Uterus (tissue), 4 donors: ENCODE measurements at places on chromosomes 3 and 15. TPM values are rescaled to one million over a fixed set of nuclear protein-coding genes. Genes with fewer than 3 reads are reported as not detected.

The CCR2 gene
- 7.1 TPM for total RNA-seq

GRCh38 chr3:113409676-113410075 lies 31.6 kb downstream of the CFAP44 start:
- no peak for DNase-seq
- H3K4me3 ChIP-seq: no peak overlapping the region
- H3K36me3 ChIP-seq: no peaks in the 10 kb centered on the region
- no peak overlapping the region for H3K27ac ChIP-seq
- no peaks in the 10 kb centered on the region for H3K4me1 ChIP-seq

DNA sequence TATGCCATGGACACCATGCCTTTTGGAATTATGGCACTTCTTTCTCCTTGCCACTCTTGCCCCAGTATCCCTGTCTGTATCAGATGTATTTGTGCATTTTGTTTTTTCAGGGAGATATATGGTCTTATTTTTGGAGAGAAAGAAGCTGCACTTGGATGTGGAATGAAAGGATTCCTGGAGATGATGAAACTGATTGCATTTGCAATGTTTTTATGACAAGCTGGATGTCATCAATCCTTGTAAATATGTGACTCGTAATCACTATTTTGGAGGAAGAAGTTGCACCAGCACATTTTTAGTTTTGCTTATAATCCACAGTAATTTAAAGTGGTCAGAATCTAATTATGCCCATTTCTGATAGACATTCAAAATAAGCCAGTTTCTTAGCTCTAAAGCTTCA lies 165.0 kb downstream of the NR1D2 start:
- H3K27me3 ChIP-seq: no peaks in the 10 kb centered on the region
- H3K4me1 ChIP-seq: no peaks in the 10 kb centered on the region
- peak overlapping the region; percentile 14 for H3K27ac ChIP-seq

- no peaks in the 10 kb centered on the region for H3K36me3 ChIP-seq
- no peak for DNase-seq
- H3K4me3 ChIP-seq: no peak overlapping the region
- no peaks in the 10 kb centered on the region for H3K4me1 ChIP-seq
Measured at GRCh38 chr15:88321271-88321670, 64.7 kb upstream of the NTRK3 start.

DNA sequence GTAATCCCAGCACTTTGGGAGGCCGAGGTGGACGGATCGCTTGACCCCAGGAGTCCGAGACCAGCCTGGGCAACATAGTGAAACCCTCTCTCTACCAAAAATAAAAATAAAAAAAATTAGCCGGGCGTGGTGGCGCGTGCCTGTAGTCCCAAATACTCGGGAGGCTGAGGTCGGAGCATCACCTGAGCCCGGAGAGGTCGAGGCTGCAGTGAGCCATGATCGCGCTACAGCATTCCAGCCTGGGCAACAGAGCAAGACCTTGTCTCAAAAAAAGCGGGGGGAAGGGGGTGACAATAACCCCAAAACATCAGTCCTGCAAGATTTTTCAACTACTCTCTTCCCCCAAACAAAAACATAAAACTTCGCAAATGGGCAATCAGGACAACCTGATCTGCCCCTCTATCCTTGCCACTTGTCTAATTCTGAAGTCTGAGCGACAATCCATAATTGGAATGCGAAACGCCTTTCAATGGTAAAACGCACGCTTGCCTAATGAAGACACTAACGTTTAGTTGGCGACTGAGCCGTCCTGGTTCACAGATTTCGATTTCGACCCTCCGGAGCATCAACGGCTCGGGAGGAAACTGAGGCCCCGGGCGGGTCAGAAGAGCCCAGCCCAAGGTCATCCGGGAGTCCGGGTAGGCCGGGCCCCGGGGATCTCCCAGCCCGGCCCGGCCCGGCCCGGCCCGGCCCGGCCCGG lies 868 bp downstream of the BTBD1 start:
- H3K36me3 ChIP-seq: no peaks in the 10 kb centered on the region
- peak; percentile 17 for DNase-seq
- H3K27ac ChIP-seq: peak overlapping the region; percentile 86
- H3K27me3 ChIP-seq: no peaks in the 10 kb centered on the region
- H3K4me3 ChIP-seq: peak overlapping the region; percentile 39

The IL17RC gene
- total RNA-seq: 9.7 TPM

DNA sequence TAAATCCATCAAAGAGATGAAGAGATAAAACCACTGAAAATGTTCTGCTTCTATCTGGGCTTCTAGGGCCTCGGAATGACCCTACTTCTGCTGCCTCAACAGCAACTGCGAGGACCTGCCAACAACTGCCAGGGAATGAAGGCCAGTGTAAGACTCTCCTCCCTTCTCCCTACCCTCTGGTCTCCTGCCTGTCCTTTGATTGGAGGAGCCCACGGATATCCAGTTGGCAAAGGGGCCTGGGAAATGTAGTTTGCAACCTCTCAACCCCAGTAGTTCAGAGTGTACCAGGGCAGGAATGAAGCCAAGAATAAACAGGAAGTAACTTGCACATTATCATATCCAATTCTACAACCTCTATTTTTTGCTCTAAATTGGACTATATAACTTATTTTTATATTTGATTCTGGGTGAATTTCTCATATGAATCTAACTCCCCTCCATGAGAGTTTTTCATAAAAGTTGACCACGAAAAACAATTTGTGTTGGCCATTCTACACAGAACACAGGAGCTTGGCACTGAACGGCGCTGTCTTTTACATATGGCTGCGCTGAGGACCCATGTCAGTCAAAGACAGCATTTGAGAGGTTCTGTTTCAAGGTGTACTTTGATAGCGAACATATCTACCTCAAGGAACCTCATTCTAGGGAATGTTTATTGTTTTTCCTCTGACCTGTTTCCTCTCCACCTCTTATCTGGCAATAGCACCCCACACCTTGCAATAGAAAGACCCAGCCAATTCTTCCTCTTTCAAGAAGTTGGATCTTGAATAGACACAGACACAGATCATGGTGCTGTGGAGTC lies 91.1 kb upstream of the RNF7 start:
- H3K4me1 ChIP-seq: no peaks in the 10 kb centered on the region
- no peak overlapping the region for H3K4me3 ChIP-seq
- H3K36me3 ChIP-seq: no peaks in the 10 kb centered on the region

DNA sequence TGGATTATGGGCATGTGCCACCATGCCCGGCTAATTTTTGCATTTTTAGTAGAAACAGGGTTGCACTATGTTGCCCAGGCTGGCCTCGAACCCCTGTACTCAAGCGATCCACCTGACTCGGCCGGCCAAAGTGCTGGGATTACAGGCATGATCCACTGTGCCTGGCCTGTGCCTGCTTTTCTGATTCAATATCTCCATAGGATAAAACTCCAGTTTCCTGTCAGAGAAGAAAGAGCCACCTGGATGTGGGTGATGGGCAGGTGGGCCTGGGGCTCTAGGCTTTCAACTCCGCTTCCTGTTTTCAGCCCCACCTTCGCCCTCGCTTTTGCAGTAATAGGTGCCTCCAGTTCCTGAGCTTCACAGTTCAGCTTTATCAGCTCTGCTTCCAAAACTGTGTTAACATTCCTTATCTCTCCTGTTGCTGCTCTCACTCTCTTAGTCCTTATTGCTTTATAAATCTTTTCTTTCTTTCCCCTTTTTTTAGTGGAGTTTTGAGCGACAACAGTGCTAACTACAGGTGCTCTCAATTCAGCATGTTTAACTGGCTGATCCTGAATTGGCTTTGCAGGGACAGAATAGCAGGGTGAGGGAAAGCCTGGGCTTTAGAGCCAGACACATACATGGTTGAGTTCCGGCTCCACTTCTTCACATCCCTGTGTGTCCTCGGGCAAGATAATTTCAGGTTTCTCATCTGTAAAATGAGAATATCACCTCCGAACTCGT lies 21.1 kb upstream of the PDE8A start:
- no peak overlapping the region for H3K4me3 ChIP-seq
- no peaks in the 10 kb centered on the region for H3K36me3 ChIP-seq
- H3K27me3 ChIP-seq: no peaks in the 10 kb centered on the region
- no peak for DNase-seq

The GABRR3 gene
- not detected for total RNA-seq

The SLCO2A1 gene
- 3.0 TPM for total RNA-seq
